ENCODE measurements at places on chromosomes 4 and X.

DNA sequence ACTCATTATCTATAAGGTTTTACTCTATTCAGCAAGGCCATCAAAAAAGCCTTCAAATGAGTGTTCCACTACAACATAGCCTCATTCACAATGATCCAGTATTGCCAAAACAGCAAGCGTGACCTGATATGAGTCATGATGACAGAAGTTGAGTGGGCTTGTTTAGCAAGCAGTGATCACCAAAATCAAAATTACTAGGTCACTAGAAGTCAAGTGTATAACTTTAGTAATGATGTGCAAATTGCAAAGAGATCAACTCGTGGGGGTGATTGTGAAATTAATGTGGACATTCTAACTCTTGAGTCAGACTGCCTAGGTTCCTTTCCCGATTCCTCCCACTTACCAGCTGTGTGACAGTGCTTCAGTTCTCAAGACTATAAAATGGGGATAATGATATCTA is 124.5 kb downstream of the CHM start:
- no peak for DNase-seq

- no peak for DNase-seq
Measured at GRCh38 chr4:24322511-24322910, 261.8 kb downstream of the DHX15 start.

DNA sequence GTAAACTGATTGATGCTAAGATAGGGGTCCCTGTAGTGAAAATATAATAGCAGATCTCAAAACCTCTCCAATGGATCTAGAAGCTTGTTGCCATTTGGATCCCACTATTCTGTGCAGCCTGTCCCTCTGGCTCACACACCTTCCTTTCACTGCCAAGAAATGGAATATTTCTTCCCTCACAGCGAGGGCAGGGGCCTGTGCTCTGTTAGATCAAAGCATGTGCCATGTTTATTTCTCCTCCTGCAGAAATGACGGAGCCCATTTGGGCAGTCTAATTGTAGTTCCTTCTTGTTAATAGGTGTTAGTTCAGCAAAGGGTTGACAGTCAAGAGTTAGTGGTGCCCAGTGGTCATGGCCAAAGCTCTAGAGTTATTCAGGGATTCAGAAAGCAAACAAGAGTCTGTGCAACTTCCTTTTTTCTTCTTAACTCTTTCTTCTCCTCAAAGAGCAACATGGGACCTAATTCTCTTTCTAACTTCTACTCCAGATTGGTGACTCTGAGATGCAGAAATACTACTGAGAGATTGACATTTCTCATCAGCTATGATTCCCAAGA is 106.8 kb downstream of the STOX2 start:
- DNase-seq: no peak

DNA sequence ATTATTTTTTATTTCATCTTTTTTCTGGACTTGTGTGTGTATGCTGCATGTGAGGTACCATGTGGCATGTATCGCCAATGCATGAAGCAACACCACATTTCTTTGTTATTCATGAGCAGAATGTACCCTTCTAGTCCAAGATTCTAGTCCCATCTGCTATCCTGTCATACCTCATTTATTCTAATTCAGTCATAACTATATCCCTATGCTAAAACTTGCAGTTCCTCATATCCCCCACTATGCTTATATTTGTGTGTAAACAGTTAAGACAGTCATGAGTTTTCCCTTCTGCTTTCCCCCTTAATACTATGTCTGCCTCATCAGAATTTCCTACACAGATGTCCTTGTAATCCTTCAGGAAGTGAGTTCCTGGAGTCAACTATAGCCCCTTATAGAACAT is 19.7 kb downstream of the OCRL start:
- no peak for DNase-seq

DNA sequence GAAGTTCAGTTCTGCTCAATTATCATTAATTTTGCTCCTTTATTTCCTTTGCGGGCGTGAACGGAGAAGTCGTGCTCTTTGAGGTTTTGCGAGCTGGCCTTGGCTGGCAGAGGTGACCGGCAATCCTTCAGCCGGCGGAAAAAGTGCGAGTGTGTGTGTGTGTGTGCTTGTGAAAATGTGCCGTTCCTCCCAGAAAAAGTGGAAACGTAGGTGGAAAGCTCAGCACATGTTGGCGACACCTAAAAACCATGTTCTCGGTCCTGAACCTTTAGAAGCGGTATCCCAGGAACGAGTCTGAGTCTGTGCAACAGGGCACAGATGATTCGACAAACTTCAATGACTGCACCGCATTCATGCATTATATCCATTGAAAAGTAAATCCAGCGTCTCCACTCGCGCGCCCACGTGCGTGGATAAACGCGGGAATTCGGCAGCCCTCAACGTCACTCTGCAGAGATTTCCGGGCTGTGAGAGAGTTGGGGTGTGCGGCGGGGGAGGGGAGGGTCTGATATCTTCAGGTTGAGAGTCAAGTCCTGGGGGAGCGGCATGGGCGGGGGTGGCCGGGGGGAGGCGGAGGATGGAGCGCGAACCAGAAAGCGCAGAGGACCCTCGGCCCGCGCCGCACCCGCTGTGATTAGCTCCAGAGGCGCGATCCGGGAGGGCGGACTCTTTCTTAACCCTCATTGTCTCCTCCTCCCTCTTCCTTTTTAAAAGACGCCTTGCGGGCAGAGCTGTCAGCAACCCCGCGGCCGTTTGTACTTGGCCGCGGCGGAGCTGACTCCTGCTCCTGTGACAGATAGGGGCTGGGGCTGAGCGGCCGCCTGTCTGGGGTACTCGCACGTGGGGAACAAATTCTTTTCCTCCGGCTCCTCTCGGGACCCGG is at the start of gene SHISA3:
TSS of gene SHISA3 (plus strand) at position 737 of the 883 bp plus-strand sequence. CDS start 569 bp downstream, outside the sequence.
- DNase-seq: no peak

DNA sequence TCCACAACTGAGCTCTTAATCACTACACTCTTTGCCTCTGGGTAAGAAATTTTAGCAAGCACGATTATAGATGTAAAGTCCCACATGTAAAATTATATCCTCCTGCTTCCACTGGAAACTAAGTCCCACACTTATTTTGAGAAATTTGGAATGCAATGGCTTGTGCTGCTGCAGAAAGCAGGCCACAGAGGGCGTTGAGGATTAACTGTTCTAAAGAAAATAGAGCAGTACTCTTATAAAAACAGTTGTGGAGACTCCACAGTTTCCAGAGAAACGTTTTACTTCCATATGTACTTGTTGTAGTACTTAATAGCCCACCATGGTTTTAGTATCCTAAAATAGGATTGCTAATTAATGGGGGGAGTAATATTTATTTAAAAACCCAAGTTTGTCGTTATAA is 1.7 kb upstream of the CENPC start:
- DNase-seq: no peak

DNA sequence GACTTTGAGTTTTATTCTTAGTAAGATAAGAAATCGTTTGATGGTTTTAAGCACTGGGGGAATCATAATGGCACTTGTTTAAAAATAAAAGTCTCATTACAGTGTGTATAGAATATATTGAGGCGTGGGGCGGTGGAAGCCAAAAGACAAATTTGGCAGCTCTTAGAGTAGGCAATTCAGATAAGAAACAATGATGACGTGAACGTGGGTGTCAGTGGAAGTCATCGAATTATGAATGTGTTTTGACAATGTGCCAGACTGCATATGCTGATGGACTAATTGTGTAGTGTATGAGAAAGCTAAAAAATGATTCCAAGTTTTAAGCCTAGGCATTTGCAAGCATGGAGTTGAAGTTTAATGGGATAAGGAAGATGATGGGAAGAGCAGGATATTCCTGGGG is 35.8 kb downstream of the SPANXD start:
- DNase-seq: no peak

DNA sequence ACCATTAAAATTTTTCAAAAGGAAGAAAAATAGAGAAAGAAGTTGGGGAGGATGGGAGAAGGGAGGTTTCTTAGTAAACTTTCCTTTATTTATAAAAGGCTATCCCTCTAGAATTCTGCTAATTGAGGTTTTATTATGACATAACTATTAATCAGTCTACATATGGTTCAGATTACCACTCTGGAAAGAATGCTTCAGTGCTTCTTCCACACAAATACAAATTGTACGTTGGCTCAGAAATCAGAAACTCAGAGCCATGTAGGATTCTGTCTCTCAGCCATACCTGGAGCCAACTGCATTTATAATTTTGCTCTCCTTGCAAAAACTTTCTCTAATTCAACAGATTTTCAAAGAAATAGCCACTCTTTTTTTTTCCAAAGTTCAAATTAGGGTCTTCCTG is 37.1 kb downstream of the SRPX start:
- no peak for DNase-seq

DNA sequence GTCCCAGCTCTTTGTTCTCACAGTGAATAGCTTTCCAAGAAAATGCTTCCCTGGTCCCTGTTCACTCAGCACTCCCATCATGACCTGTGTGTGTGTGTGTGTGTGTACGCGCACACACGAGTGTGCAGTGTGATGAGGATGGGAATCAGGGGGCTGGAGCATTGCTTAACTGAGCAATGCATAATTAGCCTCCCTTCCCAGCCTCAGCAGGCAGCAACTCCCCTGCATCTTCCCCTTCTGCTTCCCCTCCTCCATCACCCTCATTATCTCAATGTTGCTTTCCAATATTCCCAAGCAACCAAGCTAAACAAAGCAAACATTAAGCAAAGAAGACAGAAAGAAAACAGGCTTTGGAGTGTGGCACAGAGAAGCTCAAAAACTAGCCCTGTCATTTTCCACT is 137.0 kb downstream of the RBM47 start:
- DNase-seq: no peak

DNA sequence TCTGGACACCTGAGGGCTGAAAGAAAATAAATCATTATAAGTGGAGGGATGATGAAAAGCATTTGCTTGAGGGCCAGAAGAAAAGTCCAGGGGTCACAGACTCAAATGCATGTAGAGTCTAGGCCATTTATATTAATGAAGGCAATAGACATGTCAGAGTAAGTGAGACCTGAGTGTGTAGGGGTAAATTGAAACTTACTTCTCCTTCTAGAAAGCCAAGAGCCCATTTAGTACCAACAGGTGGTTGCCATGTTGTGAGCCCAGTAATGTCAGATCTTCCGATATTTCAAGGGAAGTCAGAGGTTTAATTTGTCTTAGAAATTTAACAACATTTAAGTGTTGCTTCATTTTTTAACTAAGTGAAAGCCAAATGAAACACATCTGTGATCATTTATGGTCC is 166.1 kb upstream of the SLIT2 start:
- no peak for DNase-seq

- DNase-seq: no peak
Measured at GRCh38 chr4:165711436-165711835, 161.6 kb upstream of the TLL1 start.

DNA sequence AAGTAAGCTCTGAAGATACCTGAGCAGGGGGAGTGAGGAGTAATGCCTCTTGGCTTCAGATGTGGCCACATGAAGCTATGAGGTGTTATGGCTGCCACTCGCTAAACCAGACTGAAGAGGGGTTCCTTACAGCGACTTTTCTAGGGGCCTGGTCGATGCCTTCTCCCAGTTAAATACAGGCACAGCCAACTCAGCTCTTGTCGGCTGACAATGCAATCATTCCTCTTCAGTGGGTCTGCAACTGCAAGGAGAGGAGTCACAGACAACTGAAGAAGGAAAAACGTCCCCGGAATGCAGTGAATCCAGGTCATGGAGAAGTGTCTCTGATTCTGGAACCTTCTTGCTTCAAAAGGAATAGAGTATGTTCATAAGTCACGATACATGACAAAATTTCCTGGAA is 106.4 kb downstream of the RNF150 start:
- DNase-seq: no peak

GRCh38 chr4:132646186-132646585 is 502.9 kb upstream of the PCDH10 start:
- DNase-seq: no peak

GRCh38 chrX:135649561-135649960 is 63.9 kb upstream of the CT45A1 start:
- no peak for DNase-seq

DNA sequence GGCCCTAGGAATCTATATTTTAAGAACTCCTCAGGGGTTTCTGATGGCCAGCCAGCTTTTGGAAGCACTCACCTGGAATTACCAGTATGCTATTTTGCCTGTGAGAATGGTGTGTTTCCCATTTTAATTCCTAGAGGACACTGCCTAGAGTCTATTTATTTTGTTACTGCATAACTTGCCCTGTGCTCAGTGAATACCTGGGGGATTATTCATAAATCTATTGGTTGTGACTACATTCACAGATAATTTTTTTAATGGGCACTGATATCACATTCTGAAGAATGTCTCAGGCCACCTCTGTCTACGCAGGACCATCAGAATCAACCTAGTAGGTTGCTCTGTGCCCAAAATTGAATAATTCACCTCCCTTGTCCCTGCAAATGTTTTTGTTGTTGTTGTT is 6.7 kb downstream of the ARL13A start:
- no peak for DNase-seq

DNA sequence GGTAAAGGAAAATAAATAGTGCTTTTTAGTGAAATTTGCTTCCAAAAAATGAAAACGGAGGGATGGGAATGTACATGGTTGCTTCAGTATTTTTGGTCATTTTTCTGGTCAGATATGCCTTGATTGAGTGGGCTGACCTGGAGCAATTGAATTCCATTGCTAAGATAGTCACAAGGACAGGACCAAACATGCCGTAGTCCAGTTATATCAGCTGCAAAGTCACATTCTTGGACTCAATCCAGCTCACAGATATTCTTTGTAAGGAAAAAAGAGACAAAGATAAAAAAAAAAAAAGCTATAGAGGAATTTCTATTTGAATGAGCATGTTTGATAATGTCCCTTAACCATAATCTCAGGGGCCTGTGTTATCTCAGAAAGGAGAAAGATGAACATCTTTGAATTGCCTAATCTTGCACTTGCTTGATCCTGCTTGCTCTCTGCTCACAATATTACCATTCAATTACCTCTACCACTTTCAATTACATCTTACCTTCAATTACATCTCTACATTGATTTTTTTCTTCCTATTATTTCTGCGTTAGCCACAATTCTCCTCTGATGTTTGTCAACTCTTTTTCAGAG is 75.4 kb upstream of the PACRGL start:
- DNase-seq: no peak

DNA sequence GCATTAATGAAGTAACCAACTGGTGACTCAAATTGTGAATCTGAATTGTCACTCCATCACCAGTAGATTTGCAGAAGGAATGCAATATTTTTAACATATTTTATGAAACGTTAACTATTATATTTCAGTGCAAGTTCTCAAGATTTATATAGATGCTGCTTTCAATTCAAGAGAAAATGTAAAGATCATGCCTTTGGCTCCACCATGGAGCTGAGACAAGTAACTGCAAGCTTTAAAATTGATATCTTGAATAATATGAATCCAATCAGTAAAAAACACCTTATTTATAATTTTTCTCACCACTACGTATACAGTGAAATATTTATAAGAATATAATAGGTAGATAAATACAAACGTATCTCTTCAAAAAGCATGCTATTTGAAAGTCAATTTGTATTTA is 27.8 kb upstream of the GALNTL6 start:
- DNase-seq: no peak

GRCh38 chrX:35829501-35829900 is 31.4 kb downstream of the MAGEB16 start:
- DNase-seq: no peak

GRCh38 chr4:39698424-39699009 is 581 bp downstream of the UBE2K start:
- DNase-seq: peak; percentile 10
